ENCODE measurements at places on chromosomes 7 and 10.

DNA sequence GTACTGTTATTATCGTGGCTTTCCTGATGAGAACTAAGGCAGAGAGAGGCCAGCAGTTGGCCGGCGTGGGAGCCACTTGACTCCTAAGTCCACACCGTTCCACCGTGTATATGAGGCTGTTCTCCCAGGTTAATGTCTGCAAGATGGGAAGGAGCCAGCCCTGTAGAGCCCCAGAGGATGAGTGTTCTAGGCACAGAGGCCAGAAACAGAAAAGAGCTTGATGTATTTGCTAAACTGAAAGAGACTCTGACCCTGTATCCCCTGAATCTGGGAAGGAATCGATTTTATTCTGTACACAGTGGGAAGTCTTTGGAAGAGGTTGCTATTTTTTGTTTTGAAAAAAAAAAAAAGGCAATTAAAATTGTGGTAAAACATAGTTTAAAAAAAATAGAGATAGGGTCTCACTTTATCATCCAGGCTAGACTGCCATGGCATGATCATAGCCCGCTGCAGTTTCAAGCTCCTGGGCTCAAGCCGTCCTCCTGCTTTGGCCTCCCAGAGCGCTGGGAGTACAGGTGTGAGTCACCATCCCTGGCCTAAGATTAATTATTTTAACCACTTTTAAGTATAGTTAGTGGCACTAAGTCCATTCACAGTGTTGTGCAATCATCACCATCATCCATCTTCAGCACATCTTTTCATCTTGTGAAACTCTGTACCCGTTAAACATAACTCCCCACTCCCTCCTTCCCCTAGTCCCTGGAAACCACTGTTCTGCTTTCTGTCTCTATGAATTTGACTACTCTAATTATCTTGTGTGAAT, 348.8 kb downstream of the SDK1 start:
- no peak for DNase-seq

- no peak for DNase-seq
Observed at GRCh38 chr7:28280516-28280915, 99.9 kb upstream of the JAZF1 start.

- DNase-seq, result no peak
Observed at GRCh38 chr10:18094793-18095192, 45.4 kb upstream of the CACNB2 start.

DNA sequence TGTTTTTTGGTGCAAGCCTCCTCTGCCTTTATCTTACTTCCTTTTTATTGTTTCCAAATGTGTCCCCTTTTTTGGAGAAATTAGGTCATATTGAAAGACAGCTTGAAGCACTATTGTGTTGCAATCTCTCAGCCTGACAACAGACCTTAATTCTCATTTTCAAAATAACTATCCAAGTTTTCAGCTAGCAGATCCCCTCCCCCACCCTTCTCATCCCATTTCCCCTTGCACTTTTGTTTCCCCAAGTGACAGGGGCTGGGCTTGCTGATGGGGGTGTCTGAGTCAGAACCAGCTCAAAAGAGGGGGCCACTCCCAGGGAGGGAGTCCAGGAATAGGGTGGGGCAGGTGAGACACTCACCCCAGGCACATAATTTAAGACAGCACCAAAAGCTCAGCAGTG, 75.3 kb downstream of the MKI67 start:
- DNase-seq, result no peak

GRCh38 chr10:3579845-3580244, 205.2 kb downstream of the KLF6 start:
- DNase-seq, result no peak

All from T47D (cell line).